ENCODE measurements at places on chromosomes 11 and 22.

DNA sequence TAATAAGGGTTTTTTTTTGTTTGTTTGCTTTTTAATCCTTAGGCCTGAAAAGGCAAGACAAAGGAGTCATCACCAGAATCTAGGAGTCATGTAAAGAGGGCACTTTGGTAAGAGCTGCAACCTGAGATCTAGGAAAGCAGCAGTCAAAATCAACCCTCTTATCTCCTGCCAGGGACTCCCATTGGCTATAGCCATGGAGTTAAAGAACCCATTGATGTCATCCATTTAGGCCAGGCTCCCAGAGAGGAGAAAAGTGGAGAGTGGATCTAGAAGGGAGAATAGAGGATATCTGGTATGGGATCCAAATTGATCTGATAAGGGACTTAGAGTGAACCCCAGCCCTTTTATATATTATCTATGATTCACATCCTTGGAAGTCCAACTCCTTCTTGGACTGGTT, 35.9 kb downstream of the ZNF215 start:
- no peak for DNase-seq

GRCh38 chr11:73217131-73217809, 811 bp upstream of the P2RY2 start:
- DNase-seq = no peak

GRCh38 chr22:46974077-46974476, 211.6 kb downstream of the TBC1D22A start:
- DNase-seq = no peak

- DNase-seq = no peak
These were observed 1.2 kb downstream of the MSANTD2 start for GRCh38 chr11:124798991-124799347.

DNA sequence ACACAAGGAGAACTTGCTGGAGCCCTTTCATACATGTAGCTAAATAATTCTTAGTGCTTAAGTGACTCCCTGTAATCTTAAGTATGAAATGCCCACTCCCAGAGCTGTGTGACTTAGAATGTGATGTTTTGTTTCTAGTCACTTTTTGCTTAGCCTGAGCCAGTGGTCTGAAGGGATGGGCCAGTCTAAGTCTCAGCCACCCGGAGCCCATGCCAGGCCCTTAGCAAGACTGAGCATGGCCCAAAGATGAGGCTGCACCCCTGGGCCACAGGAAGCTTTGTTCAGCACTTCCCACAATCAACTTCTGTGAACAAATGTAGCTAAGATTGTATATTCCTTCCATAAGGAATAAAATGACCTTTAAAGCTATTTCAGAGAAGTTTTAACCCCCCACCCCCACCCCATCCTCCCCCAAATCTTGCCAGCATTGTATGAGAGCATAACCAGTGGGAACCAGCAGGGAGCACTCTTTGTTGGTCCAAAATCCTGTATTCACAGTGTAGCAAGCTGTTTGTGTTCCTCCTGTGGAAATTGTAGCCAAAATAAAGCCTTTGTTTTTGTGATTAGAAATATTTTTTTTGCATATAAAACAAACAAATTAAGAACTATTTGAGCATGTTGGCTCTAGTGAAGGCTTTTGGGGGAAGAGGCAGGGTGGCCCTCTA, 73.8 kb upstream of the GAL start:
- no peak for DNase-seq

DNA sequence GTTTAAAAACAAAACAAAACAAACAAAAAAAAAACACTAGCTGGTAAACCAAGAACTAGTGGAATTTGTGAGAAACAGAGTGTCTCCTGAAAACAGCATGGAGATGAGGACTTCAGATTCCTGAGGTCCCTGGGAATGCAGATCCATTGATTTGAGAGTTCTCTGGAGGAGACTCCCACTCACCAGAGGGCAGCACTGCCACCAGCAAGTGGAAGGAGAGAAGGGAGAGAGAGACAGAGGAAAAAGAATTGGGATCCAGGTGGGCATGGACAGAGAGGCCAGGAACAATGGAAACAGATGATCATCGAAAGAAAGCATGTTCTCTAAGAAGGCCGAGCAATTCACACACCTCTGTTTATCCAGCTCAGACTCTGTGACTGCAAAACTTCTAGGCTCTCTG, 31.8 kb downstream of the ETS1 start:
- no peak for DNase-seq

All from suprapubic skin (tissue), 4 donors.